Stimulated activated CD4-positive, alpha-beta T cell treated with anti-CD3 and anti-CD28 coated beads, Interleukin-1b, Interleukin-23, amount 100 ng/mL, for 1 hour (primary cell): ENCODE measurements at places on chromosomes 13 and 19.

DNA sequence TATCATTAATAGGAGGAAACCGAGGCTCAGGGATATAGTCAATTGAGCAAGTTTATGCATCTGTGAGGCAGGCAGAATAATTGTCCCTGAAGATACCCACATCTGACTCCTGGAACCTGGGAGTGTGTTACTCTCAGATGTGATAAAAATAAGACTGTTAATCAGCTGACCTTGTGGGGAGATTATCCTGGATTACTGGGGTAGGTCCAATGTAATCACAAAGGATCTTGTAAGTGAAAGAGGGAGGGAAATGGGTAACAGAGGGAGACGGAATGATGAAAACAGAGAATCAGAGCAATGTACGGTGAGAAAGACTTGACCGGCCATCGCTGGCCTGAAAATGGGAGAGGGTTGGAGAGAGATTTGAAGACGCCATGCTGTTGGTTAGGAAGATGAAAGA lies 3.2 kb upstream of the EDDM13 start:
- no peak for DNase-seq

- no peak for DNase-seq
These were observed 14.3 kb downstream of the ACTL9 start for GRCh38 chr19:8684001-8684902.

- no peak for DNase-seq
These were observed 5.3 kb upstream of the GPR4 start for GRCh38 chr19:45607071-45608029.

DNA sequence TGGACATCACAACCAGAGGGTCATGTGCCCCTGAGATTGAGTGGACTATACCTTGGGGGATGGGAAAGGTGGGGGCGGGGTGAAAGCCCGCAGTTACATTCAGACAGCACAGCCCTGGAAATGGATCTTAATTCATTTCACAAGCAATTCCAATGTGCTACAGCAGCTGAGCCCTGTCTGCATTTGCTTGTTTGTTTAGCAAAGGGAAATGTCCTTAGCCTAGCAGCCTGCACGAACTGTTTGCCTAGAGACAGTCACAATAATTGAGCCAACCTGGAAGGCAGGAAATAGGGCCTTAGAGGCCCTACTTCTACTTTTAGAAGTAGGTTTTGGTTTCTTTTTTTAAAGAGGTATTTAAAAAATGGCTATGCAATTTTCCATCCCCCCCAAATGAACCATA lies 177.3 kb upstream of the KL start:
- no peak for DNase-seq

- DNase-seq: no peak
These were observed 2747.8 kb downstream of the PCDH9 start for GRCh38 chr13:64482373-64482772.

GRCh38 chr13:75666646-75667351 lies 30.7 kb downstream of the LMO7 start:
- DNase-seq: no peak
